ENCODE measurements at places on chromosomes 3 and 15. TPM values are rescaled to one million over a fixed set of nuclear protein-coding genes. Genes with fewer than 3 reads are reported as not detected.
A peak's percentile ranks its signal among the peaks of the same experiment; 100 is the strongest.

DNA sequence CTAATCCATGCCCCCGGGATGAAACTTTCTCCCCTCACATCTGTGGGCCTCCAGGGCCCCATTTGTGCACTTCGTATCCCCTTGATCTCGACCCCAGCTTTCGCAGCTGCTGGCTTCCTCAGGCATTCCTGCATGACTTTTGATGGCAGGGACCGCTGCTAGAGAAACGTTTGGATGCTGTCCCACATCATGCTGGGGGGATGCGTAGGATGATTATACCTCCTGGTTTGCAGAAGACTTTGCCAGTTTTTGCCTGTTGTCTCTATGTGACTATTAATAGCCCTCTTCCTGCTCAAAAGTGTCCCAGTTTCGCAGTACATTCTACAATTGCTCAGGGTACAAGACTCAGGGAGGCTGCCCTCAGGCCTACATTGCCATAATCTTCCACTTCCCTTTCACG lies 10.4 kb upstream of the KCNAB1 start:
- DNase-seq = no peak

DNA sequence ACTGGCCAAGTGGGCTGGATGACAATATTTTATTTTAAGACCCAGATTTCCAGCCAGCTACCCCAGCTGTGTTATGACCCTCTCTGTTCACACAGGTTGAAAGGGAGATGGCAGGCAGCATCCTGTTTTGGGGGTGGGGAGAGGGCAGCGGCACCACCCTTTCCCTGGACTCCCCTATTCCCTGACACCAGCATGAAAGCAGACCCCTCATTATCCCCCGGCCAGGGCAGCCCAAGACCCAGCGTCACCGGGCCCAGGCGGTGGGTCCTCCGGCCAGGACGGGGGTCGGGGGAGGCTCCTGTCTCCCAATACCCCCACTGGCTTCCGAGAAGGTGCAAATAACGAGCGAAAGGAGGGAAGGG lies 127.6 kb upstream of the MEF2A start:
- DNase-seq = peak; percentile 32

DNA sequence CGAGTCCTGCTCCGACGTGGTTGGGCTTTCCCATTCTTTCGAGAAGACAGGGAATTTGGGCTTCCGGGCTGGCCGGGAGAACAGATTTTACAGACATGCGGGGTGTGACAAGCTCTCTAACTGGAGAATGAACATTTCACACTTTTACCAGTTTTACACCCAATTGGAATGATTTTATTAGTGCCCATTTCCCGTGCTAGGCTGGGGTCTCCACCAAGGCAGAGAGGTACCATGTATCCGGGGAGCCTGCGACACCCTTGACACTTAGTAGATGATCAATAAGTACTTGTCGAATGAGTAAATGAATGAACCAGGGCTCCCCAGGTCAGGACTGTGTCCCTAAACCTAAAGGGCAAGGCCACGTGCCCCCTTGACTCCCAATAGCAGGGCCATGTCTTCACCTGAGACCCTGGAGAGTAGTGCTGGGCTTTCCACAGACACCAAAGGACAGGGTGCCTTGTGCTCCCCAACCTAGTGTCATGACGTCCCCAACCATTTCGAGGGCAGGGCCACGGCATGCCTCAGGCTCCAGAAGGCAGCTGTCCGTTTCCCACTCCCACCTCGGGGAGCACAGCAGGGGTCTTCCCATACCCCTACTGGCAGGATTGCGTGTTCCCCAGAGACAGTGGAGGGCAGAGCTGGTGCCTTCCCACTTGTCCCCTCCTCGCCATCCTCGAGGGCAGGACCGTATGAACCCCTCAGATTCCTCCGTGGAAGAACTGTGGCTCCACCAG lies 679 bp upstream of the MYD88 start:
- DNase-seq = no peak

Gene DLG1
- 83.4 TPM for total RNA-seq

GRCh38 chr15:55183679-55184078 lies 13.1 kb downstream of the RSL24D1 start:
- DNase-seq = no peak
